ENCODE measurements at places on chromosomes 13 and 19.

GRCh38 chr13:100825557-100825956 lies 151.0 kb upstream of the TMTC4 start:
- DNase-seq, result no peak

DNA sequence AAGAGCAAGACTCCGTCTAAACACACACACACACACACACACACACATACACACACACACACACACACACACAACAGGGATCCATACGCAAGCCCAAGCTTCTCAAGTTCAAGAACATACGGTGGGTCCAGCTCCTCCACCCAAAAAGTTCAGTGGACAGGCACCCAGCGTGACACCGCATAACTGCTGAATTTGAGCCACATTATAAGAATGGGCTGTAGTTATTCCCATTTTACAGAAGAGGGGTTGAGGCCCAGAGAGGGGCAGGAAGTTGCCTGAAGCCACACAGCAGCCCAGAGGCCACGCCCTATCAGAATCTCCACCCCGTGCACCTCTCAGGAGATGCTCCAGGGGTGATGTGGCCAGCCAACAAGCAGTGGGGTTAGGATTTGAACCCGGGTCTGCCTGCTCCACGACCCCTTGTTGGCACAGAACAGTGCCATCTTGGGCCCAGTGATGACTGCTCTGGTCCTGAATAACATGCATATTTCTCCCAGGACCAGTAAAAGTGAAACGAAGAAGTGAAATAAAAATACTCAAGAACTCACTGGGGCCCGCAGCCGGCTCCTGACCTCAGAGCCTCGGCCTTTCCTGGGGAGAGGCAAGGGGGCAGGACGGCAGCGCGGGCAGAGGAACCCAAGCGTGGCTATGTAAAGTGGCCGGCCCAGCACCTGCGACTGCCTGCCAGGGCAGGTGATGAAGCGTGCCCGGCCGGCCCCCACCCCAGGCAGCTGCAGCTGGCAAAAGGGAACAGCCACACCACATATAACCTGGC lies 61.9 kb downstream of the AP1M1 start:
- DNase-seq, result no peak

DNA sequence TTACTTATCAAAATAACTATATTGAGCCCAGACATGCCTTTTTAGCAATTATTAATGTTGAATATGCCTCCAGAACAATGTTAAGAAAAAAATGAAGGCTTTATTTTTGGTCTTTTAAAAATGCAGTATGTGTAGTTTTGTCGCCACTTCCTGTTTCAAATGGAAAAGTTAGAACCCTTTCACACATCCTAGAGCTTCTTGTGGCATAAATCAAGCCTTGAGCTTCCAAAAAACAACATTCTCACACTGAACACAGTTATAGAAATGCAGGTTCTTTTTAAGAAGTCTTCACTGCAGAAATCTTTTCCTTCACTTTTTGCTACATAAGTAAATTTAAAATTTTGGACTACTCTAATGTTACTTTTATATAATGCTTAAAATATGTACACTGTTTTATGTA lies 108.7 kb downstream of the ESD start:
- DNase-seq, result no peak

- no peak for DNase-seq
These were observed 32.1 kb upstream of the DCLK1 start for GRCh38 chr13:36163286-36163685.

GRCh38 chr13:65605396-65605795 lies 1624.7 kb downstream of the PCDH9 start:
- no peak for DNase-seq

DNA sequence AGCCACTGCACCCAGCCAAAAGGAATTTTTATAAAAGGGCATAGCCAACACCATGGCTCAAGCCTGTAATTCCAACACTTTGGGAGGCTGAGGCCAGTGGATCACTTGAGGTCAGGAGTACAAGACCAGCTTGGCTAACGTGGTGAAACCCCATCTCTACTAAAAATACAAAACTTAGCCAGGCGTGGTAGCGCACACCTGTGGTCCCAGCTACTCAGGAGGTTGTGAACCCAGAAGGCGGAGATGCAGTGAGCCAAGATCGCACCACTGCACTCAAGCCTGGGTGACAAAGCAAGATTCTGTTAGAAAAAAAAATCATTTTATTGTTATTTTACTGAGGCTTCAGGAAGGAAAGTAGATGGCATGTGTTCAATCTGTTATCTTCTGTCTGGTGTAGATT lies 31.3 kb upstream of the FOXO1 start:
- no peak for DNase-seq

- DNase-seq, result no peak
These were observed 6.0 kb upstream of the TCF3 start for GRCh38 chr19:1658150-1659083.

- no peak for DNase-seq
These were observed 8.1 kb upstream of the SDHAF1 start for GRCh38 chr19:35986664-35987570.

DNA sequence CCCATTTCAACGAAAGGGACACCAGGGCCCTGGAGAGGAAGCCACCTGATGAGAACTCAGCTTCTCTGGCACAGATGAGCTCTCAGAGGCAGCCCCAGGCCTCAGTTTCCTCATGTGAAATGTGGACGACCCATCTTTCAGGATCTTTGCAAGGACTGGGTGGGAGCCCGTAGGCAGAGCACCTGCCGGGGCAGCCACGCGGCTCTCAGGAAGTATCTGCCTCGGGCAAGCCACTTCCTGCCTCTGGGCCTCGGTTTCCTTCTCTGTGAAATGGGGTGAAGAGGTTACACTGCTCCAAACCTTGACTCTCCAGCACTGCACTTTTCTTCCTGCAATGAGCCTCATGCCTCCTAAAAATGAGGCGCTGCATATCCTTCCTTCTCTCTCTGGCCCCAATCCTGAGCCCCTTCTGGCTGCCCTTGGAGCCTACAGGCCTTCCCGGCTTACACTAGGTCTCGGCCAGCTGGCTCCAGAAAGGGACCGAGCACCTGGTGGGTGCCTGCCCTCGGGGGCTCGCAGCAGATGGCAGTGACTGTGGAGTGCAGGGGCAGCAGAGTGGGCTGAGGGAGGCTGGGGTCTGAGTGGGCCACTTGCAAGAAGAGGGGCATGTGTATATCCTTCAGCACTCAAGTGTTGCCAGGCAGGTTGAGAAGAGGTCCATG lies 3.5 kb downstream of the SSBP4 start:
- DNase-seq, result no peak

GRCh38 chr19:52592301-52592700 lies 22.2 kb downstream of the ZNF701 start:
- DNase-seq, result no peak

DNA sequence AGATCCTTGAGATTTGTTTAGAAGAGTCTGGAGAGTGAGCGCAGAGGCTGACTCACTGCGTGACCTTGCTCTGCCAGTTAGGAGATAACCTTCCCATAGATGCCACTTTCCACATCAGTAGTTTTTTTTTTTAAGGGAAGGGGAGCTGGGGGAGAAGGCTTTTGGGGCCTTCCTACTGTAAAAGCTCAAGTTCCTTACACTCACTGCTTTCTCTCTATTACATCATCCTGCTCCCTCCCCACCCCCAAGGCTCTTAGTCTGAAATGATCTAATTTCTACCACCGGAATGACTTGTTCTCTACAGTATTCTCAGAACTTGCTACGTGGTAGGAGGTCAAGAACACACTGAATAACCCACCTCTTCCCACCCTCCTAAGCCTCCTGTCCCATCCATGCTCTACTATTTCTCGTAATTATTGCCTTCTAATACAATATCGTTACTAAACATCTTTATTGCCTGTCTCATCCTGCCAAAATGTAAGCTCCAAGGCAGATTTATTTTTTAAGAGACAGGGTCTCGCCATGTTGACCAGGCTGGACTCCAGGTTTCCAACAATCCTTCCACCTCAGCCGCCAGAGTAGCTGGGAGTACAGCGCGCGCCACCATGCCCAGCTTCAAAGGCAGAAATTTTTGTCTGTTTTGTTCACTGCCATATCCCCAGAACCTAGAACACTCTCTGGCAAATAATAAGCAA lies 1.2 kb downstream of the LONP1 start:
- no peak for DNase-seq

DNA sequence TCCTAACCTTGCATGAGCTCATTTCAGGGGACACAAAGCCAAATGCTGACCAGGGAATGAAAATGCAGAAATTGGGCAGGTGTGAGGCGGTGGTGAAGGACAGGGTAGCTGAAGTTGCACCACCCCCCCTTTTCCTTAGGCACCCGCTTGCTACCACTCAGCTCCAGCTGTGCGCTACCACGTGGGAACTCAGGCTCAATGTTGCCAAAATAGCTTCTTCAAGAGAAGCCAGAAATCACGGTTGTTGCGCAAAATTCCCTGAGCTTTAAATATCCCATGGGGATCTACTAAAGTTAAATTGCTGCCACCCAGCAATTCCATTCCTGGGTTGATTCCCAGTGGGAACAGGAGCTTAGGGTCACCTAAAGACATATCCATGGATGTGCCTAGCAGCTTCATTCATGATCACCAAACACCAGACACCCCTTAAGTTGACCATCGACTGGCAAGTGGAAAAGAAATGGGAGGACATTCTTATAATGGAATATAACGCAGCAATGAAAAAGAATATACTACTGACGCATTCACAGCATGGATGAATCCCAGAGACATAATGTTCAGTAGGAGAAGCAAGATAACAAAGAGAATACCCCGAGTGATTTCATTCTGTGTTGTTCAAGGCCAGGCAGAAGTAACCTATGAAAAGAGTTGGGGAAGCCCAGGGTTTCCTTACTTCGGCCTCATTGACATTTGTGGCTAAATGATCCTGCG lies 12.8 kb upstream of the ADGRL1 start:
- no peak for DNase-seq

DNA sequence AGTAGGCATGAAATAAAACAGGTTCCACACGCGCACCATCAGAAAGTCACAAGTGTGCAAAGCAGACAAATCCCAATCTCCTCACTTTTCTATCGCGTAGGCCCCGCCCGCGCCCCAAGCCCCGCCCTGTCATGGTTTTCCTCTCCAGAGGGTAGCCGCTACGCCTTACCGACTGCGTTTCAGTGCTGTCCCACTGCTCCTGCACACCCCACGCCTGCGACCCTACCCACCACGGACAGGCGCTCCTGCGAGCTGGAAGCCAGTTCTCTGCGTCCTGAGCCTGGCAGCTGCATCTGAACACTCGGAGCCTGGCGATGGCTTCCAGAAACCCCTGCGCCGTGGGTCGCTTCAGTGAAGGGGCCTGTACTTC lies 379 bp upstream of the ZNF470 start:
- DNase-seq, result peak; percentile 11

DNA sequence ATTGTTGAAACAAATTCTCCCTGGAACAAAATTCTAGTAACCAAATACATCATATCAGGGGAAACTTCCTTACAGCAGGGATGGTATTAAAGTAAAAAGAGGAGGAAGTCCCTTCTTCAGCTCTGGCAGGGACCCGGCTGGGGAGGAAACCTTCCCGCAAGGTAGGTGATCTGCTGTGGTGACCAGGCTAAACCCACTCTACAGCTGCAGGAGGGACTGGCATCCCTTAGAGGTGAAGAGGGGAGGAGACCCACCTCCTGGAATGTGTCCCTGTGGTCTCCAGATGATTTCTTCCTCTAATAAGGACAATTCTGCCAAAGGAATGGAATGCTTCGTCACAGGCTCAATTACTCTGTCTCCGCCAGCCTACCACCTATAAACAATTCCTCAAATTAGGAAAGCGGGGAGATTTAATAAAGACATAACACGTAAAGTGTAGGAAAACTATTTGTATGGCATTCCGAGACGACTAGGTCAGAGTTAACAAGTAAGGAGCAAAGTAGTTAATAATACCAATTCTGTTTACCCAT lies 637 bp upstream of the PDS5B start:
- no peak for DNase-seq

DNA sequence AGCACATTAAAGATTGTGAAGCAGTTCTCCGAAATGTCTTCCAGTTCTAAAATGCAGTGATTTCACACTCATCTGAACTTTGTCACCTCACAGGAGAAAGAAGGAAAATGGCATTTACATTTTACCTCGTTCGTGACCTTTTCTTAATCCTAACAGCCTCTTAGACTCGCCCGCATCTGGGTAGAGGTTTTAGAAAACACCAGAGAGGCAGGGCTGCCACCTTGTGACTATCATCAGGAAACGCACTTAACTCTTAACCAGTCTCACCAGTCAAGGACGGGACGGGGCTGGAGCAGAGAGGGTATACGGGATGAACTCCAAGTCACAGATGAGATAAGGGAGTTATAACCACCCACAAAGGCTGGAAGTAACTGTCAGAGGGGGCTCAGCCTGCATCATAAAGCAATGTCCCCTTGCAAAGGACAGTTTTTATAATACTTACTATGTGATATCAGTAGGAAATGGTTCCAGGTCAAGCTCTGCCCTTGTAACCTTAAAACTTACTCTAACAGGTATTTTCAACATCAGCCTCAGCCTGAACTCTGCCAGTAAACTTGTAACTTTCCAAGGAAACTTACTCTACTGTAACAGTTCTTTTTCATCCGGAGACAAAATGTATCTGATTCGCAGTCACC lies 8.6 kb upstream of the CEACAM6 start:
- DNase-seq, result peak; percentile 15

GRCh38 chr19:18379803-18380747 lies 5.9 kb upstream of the GDF15 start:
- no peak for DNase-seq

GRCh38 chr13:81916461-81916860 lies 1575.5 kb upstream of the SPRY2 start:
- DNase-seq, result no peak

GRCh38 chr13:101514695-101515275 lies 62.3 kb downstream of the ITGBL1 start:
- DNase-seq, result no peak

- no peak for DNase-seq
These were observed 216 bp downstream of the SH2D3A start for GRCh38 chr19:6767081-6767356.

- peak; percentile 37 for DNase-seq
These were observed at the start of gene TFDP1 for GRCh38 chr13:113584205-113584869. TFDP1 (plus strand) TSS chr13:113584753; CDS start chr13:113585838, 1,085 bp downstream.

- DNase-seq, result no peak
These were observed 133.4 kb upstream of the SPACA7 start for GRCh38 chr13:112242777-112243176.

DNA sequence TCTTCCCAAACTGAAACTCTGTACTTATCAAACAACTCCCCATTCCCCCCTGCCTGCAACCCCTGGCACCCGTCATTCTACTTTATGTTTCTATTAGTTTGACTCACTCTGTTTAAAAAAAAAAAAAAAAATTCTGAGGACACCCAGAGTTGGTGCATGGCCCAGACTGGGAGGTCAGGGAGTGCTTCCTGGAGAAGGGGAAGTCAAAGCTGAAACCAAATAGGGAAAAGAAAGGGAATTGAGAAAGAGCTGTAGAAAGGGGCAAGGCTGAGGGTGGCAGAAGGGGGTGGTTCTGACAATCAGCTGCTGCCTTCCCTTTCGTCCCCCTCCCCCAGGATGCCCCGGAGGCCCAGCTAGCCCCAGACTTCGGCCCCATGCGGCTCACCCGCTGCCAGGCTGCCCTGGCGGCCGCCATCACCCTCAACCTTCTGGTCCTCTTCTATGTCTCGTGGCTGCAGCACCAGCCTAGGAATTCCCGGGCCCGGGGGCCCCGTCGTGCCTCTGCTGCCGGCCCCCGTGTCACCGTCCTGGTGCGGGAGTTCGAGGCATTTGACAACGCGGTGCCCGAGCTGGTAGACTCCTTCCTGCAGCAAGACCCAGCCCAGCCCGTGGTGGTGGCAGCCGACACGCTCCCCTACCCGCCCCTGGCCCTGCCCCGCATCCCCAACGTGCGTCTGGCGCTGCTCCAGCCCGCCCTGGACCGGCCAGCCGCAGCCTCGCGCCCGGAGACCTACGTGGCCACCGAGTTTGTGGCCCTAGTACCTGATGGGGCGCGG lies 9.0 kb upstream of the STRN4 start:
- no peak for DNase-seq

- no peak for DNase-seq
These were observed 32.7 kb downstream of the NALCN start for GRCh38 chr13:101383595-101383994.
